ENCODE measurements at places on chromosomes 11 and 22.

DNA sequence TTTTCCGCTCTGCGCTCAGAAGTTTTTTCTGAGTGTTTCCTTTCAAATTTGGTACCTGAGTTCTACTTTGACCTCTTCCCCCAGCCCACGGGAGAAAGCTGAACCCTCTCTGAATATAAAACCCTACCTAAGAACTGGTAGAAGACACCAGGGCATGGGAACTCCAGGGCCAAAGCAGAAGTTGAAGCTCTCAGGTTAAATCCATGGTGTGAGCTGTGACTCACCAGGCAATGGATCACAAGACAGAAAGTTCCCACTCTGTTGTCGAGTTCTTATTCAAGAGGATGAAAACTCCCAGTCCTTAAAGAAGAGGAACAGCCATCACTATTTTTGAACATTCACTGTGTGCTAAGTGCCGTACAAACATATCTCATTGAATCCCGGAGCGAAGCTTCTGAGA, 8.9 kb downstream of the TMEM218 start:
- DNase-seq, result no peak

DNA sequence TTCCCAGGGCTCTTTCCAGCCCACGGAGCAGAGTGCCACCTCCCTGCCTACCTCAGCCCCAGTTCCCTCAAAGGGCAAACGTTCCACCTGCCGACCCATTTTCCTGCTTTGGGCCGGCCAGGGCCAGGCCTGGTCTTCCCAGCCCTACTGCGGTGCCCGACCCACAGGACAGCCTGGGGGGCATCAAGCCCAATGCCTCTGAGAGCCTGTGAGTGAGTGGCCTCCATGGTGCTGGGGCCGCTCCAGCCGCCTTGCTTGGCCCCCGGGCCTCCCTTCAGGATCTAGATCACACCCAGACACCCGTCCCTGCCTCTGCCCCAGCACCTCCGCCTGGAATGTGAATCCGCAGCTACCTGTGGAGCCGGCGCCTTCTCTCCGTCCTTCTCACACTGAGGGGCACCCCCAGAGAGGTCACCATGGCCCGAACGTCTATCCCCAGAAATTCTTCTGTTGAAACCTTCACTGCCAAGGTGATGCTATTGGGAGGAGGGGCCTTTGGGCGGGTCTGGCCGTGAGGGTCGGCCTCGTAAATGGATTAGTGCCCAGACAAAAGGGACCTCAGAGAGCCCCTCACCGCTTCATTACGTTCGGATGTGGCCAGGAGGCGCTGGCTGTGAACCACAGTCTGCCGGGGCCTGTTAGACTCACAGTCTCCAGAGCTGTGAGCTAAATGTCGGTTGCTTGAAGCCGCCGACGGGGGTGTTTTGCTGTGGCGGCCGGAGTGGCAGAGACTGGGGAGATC, 36.2 kb upstream of the BRSK2 start:
- DNase-seq, result no peak

DNA sequence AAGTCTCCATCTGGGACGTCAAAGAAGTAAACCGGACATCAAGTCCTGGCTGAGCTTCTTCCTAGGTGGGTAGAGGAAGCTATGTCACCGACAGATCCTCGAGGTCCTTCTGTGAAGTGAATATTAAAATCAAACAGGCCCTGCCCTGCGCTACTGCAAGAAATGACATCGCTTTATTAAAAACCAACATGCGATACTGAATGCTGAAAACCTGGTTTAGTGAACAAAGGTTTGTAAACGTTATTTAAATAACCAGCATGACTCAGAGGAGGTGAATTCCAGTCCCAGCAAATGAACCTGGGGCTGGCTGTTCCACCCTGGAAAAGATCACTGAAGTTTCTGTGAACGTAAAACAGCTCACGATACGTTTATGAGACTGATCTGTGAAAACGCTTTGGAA, 645 bp downstream of the RTCB start:
- no peak for DNase-seq

- no peak for DNase-seq
These were observed 9.9 kb downstream of the IFT27 start for GRCh38 chr22:36765943-36766450.

DNA sequence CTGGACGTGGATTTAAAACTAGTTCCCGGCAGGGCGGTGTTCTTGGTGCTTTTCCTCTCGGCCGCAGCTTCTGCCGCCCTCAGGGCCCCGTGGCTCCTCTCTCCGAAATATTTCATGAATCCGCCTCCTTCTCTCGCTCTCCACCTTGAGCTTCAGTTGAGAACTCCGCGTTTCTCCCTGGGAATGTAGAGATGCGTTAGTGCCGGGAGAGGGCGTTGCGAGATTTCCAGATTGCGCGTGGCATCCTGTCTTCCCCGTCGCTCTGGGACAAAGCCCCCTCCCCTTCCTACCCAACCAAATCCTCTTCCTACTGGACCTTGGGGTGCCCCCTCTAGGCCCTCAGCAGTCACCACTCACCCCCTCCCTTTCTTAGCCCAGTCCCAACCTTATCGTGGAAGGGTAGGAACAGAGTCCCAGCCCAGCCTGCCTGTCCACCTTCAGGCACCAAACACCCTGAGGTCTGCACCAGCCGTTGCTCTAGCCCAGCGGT, 15.5 kb upstream of the RAC2 start:
- DNase-seq, result no peak

GRCh38 chr22:32123657-32124056, 35.4 kb downstream of the C22orf42 start:
- DNase-seq, result no peak

DNA sequence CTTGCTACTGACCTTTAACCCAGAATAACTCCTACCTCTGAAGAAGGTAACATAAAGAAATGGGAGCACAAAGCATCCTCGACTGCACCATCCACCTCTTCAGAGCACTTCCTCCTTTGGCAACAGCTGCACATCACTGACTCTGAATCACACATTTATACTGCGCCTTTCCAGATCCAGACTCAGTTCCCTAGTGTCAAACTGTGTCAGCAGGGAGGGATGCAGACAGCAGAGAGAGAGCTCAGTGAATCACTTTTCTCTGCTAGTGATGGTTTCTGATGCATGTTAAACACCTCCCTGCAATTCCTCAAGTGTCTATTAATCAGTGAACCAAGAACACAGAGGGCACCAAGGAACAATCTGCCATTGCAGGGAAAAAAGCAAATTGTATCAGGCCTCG, 118.9 kb downstream of the PLEKHA7 start:
- DNase-seq, result no peak

GRCh38 chr11:115657586-115657985, 153.4 kb upstream of the CADM1 start:
- no peak for DNase-seq
